ENCODE measurements at places on chromosomes 5 and 9.

DNA sequence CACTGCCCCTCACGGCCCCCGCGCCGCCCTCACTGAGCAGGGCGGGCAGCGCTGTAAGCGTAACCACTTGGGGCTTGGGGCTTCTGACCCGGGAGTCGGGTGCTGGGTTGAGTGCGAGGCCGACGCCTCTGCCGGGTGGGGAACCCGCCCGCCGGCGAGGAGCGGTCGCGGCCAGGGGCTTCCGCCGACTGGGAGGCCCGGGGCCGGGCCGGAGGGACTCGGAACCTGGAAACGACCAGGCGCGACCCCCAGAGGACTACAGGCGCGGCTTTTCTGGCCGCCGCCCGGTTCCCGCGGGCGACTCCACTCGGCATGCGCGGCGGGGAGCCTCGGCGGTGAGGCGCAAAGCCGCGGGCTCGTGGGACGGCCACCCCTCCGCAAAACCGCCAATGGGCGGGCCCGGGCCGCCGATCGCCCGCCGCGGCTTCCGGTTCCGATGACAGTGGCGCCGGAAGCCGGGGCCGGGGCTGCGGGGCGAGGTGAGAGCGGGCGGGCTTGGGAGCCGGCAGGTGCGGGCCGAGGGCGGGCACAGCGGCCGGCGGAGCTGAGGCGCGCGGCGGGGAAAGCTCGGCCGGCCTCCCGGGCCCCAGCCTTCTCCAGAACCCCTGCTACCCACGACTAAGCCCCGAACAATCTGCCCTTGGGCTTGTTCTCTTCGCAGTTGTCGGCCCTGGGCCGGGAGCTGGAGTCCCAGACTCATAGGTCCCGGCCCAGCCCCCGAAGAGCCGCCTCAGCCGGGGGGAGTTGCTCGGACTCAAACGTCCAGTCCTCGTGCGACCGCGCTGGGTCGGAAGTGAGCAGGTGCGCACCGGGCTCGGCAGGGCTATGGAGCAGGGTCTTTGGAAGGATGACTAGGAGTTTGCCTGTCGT, at the start of gene RMND5B:
Gene RMND5B, plus strand, starts transcription at position 439 of the 870 bp plus-strand sequence. CDS start 7,106 bp downstream, outside the sequence.
- peak; percentile 86 for DNase-seq

DNA sequence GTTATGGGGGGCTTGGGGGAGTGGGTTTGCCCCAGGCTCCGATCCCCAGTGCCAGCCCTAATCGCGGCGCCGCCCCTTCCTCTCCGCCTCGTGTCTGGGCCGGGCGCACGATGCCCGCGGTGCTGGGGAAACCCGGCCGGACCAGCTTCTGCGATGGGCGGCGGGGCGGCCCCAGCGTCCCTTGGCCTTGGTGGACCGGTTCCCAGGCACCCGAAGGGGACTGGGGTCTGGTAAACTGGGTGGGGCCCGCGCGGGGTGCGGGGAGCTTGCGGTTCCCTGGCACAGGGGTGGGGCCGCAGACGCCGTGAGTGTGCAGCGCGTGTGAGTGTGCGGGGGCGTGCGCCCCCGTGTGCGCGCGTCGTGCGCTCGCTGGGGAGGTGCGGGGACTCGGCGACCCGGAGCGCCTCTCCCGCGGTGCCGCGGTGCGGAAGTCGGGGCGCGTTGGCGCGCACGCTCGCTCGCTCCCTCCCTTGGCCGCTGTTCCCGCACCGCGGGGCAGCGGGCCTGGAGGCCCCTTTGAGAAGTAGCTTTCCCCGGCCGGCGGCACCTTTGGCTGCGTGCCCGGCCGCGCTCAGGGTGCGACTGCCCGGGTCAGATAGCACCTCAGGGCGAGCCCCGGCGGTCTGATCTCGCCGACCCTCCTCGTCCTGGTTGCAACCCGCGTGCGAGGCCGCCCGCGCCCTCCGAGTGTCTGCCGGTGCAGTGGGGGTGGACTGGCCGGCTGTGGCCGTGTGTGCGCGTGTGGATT, 568 bp downstream of the MACIR start:
- peak; percentile 73 for DNase-seq

GRCh38 chr5:1666812-1667588, 132.6 kb downstream of the MRPL36 start:
- peak; percentile 64 for DNase-seq

- no peak for DNase-seq
Measured at GRCh38 chr9:35106343-35106730, 3.4 kb upstream of the STOML2 start.

DNA sequence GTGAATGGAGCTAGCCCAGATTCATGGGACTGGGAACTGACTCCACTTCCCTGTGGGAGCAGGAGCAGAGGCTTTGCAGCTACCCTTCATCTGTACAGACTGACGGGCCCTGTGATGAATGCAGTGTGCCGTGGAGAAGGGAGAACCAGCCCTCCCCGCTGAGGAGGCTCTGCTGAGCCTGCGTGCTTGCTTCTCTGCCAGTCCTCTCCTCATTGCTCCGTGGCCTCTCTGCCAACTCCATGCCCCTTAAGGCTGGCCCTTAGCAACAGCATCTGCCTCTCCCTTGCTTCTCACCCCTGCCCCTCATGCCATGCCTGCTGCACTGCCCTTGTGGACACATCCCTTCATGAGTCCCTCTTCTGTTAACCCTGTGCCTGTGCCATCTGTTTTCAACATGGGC, 53.6 kb downstream of the GADD45G start:
- no peak for DNase-seq

GRCh38 chr5:64775291-64775690, 6.6 kb downstream of the CWC27 start:
- DNase-seq, result no peak

GRCh38 chr9:110672873-110673510, 4.4 kb downstream of the MUSK start:
- no peak for DNase-seq

- no peak for DNase-seq
Measured at GRCh38 chr5:2642684-2643345, 108.7 kb downstream of the IRX2 start.

- DNase-seq, result no peak
Measured at GRCh38 chr9:89808756-89809181, 204.0 kb downstream of the GADD45G start.

- DNase-seq, result no peak
Measured at GRCh38 chr5:59893429-59894227, at the start of gene PDE4D. PDE4D (minus strand) TSS chr5:59893726.

DNA sequence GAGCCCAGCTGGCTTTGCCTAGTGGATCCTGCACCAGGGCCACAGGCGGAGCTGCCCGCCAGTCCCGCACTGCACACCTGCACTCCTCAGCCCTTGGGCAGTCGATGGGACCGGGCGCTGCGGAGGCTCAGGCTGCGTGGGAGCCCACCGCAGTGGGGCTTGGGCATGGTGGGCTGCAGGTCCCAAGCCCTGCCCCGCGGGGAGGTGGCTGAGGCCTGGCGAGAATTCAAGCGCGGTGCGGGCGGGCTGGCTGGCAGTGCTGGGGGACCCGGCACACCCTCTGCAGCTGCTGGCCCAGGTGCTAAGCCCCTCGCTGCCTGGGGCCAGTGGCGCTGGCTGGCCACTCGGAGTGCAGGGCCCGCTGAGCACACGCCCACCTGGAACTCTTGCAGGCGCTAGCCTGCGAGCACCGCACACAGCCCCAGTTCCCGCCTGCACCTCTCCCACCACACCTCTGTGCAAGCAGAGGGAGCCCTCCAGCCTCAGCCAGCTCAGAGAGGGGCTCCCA, 125.7 kb upstream of the OTULINL start:
- DNase-seq, result no peak

DNA sequence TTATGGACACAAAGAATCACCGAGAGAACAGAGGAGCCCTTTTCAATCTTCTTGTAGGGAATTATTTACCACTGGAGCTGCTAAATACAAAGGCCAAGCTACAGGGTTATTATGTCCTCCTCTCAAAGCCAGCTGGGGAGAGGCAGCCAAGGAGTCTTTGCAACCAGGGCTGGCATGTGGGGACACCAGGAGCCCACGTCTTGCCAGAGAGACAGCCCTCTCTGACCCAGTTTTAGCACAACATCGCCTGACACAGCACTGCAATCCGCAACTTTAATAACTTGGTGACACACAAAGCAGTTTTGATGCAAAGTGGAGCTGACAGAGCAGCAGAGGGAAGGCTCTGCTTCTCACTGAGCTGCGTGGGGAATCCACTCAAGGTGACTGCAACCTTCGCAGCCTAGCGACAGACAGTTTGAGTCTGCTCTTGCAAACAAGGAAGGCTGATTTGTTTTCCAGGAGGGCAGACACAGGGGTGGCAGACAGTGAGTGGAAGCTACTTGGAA, 33.6 kb downstream of the TLR4 start:
- no peak for DNase-seq

DNA sequence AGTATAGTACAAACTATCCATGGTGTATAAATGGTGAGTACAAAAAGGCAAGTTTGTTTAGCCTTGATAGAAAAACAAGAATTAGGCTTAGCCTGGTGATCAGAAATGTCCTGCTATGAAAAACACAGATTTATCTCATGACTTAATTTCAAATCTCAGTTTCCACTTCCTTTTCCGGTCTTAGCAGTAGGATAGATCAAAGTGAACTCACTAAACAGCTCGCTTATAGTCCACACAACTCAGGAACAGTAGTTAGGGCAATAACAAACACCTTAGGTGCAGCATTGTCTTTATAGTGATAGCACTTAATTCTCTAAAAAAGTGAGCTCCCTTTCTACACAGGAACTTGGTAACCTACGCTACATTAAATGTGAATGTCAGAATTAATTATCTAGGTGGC, 11.4 kb downstream of the GOLGA1 start:
- DNase-seq, result no peak

DNA sequence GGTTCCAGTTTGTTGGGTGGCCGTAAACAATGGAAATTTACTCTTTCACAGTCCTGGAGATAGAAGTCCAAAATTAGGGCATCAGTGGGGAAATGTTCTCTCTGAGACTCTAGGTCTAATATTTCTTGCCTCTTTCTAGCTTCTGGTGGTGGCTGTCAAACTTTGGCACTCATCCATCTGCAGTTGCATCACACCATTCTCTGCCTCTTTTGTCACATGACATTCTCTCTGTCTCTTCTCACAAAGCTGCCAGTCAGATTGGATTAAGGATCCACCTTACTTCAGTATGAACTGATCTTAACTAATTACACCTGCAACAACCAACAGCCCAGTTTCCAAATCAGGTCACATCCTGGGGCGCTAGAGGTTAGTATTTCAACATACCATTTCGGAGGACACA, 222.9 kb upstream of the FTMT start:
- DNase-seq, result no peak

- no peak for DNase-seq
Measured at GRCh38 chr5:68299575-68299974, 84.0 kb downstream of the PIK3R1 start.

DNA sequence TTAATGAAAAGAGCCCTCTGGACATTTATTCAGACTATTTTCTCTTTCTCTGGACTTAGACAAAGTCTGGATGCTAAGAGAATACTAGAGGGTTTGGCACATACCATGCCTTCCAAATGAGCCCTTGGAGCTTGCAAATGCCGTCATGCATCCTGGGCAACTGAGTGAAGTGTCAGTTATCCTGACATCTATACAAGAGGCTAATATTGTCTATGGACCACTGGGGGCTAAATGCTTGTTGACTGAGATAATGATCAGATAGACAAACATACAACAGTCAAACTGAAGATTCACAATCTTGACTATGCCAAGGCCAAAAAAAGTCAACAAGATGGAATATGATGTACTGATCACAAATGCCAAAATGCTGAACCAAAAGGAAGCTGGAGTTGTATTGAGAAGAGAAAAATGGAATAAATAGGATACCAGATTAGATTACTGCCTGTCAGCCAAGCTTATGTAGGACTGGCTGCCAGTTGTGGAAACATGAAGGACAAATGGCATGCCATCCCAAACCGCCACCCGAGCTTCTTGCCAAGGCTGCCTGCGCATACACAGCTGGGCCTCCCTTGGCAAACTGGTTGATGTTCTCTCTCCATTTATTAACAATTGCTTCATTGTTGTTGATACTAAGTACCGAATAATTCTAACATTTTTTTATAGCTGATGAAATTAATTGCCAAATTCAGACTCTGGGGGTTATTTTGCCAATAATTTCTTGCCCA, 240.1 kb upstream of the GRAMD2B start:
- no peak for DNase-seq

DNA sequence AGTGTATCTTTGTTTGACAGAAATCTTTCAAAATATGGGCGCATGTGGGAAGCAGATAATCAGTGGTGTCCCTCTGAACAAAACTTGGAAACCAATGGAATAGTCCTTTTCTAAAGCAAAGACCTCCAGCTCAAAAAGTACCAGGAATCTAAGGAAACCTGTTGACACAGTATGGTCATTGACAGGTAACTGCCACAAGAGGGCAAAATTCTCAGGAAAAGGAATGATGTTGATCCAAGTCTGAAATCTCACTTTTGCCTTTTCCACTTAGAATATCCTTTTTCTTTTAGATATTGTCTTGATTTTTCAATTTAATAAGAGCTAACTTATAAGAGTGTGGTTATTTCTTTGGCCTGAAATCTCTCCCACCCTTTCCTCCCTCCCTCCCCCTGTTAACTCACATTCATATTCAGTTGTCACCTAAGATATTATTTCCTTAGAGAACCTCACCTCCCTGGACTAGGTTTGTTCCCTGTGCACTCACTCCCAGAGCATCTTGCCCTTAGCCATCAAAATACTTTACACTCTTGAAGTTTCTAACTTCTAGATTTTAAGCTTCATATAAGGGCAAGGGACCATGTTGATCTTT, 59.0 kb upstream of the BARX1 start:
- DNase-seq, result no peak

DNA sequence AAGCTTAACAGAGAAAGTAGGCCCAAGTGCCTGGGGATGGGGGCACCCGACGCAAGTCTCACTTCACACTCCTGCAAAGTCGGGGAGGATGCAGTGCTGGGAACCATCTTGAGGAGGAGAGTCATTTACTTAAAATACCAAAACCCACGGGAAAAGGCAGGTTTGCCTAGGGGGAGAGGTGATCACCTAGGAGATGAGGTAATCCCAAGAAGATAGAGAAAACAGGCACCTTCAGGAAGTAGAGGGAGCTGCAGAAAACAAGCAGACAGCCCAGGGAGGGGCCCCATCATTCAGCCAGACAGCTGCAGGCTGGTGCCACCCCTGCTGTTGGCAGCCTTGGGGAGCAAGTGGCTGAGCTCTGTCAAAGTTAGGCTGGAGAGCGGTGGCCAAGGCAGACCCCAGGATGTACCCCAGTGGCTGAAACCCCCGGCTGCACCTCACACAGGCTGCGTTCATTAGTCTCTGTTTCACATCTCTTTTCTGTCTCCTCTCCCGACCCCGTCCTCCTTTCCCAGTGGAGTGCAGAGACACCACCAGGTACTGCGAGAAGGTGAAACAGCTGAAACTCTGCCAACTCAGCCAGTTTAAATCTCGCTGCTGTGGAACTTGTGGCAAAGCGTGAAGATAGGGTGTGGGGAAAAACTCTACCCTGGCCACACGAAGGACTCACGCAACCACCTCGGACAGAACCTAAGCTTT, 124.9 kb downstream of the SAXO1 start:
- DNase-seq, result no peak

GRCh38 chr9:72932619-72933018, 20.2 kb downstream of the ALDH1A1 start:
- no peak for DNase-seq

DNA sequence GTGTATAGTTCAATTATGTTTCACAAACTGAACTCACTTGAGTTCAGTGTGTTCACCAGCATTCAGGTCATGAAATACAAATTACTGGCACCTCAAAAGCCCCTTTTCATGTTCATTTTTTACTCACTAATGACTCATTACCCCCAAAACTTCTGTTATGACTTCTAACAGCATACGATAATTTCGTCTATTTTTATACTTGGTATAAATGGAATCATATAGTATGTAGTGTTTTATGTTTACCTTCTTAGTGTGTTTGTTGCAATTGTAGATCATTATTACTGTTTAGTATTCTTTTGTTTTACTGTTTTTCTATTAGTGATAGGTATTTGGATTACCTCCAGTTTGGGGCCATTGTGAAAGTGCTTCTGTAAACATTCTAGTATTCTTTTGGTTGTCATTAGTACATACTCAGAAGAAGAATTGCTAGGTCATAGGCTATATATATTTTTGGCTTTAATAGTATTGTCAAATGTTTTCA, 33.4 kb downstream of the DDX4 start:
- DNase-seq, result no peak
